ENCODE measurements at places on chromosomes 5 and 9.
A peak's percentile ranks its signal among the peaks of the same experiment; 100 is the strongest.

GRCh38 chr5:89707891-89708290 is 701.7 kb downstream of the CETN3 start:
- DNase-seq: no peak

DNA sequence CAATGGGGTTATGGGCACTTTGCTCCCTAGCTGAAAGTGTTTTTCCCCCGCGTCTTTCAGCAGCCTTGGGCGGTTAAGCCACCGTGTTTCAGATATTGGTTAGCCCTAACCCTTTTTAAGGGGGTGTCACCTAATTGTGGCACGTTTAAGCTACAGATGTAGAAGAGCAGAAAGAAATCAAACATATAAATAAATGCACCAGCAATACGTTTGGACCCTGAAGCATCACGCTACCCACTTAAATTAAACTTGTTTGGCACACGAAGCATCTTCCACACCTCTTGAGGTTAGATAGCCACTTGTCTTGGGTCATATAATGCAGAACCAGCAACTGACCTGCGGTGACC is 768 bp downstream of the YTHDC2 start:
- peak; percentile 14 for DNase-seq

GRCh38 chr5:130198927-130199326 is 294.7 kb downstream of the CHSY3 start:
- no peak for DNase-seq

DNA sequence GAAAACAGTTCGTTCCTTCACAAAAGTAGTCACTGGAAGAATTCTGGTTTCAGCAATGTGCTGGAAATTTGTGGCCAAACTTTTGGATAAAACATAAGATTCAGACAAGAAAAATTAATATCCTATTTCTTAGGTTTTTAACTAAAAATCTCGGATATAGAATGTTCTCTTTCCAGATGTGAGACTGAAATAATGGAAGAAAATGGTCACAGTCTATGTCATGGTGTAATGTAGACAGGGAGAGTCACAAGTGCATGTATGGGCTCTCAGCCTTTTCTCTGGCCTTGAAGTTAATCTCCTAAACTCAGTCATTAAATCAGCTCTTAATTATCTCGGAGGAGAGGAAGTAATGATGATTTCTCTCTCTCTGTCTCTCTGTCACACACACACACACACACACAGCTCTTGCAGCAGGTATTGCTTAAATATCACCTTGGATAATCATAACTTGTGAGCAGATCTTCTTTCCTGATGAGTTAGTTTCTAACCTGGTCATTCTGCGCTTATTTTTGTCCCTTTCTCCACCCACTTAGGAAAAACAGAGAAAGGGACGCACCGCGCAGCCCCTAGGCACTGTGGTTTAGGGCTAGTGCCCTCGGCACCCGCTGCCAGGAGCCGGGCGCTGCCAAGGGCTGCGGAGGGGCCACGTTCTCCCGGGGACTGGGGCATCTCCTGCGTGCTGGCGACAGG is 672 bp upstream of the ITGA2 start:
- no peak for DNase-seq

DNA sequence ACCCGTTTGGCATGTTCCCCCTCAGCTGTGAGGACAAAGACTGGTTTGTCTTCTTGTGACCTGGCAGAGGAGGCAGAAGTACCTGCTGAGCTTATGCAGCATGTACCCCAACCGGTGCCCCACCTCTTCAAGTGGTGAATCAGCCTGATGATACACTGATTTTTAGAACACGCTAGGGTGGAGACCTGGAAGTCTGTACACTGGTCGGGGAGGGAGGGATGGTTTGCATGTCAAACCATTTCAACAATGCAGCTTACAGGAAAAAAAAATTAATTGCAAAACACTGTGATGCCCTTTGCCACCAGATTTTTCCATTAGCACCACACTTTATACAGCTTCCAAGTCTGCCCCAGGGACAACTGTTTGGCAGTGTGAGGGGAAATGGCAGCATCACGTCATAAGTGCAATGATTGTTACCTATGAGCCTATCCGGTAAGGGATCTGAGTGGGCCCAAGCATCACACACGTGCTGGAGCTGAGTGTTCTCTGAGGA is 155.1 kb upstream of the DMRT1 start:
- DNase-seq: no peak

DNA sequence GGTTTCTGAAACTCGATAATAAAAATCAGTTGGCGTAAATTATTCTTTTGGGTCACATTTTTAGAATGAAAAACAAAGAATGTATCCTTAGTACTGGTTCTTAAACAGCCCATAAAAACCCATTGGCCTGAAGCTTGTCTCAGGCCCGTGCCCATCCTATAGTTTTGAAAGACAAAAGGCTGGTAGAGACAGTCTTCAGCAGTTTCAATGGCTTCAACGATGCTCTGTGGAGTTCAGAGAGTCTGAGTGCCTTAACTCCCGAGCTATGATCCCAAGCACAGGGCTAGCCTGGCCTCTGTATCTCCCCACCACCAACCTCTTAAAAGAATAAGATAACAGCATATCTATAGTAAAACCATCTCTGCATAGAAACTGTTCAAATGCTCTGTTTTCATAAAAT is 595.0 kb downstream of the CDH12 start:
- DNase-seq: no peak

- no peak for DNase-seq
These were observed 441.8 kb upstream of the RIOK2 start for GRCh38 chr5:97624886-97625285.

- peak; percentile 60 for DNase-seq
These were observed 789.3 kb downstream of the SEMA5A start for GRCh38 chr5:8756498-8757084.

- peak; percentile 67 for DNase-seq
These were observed 214.1 kb upstream of the MEF2C start for GRCh38 chr5:89097103-89097502.

GRCh38 chr5:61866930-61867329 is 439.1 kb upstream of the KIF2A start:
- DNase-seq: peak; percentile 0
